ENCODE measurements at places on chromosomes 11 and 22.

- DNase-seq = no peak
These were observed 107.2 kb downstream of the MAML2 start for GRCh38 chr11:96235751-96236150.

GRCh38 chr11:115471367-115471766 is 32.8 kb downstream of the CADM1 start:
- no peak for DNase-seq

DNA sequence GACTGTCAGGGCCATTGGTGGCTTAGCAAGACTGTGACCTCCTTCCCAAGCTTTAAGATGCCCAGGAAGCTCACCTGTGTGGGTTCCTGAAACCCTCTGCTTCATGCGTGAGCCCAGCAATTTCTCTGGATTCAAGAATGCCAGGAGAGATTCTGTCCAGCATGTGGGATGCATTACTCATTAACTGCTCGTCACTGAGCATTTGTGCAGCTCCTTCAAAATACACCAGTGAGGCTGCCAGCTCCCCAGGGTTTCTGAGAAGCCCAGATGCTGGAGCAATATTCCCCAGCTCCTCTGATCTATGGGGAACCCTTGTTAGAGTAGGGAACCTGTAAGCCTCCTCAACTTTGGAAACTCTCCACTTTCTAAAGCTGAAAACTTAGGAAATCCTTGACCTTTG is 126.5 kb downstream of the CHST1 start:
- no peak for DNase-seq

DNA sequence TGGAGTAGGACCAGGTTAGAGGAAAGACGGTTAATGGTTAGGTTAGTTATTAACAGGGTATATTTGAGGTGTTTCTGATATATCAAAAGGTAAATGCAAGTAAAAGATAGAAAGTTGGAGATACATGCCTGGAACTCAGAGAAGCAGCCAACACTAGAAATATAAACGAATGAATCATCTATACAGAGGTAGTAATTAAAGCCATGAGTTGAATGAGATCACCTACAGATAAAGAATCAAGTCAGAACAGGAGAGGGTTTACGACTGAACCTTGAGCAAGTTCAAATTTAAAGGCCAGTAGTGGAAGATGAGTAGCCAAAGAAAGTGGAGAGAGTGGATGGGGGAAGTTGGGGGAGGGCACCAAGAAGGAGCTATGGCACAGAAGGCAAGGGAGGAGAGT is 73.9 kb downstream of the SPON1 start:
- no peak for DNase-seq

DNA sequence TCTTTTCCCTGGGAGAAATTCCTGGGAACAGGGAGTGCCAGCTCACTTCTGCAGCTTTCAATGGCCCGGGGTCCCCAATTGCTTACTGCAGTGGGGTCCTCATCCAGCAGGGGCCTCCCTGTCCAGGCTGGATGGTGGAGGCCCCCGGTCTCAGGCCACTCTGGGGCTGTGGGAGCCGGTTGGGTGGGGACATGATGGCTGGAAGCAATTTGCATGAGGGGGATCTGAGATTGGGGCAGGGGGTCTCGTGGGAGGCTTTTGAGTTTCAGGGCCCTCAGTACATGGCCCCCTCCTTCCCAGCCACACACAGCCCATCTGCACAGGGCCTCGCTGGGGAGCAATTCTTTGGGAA is 25.2 kb downstream of the MRGPRD start:
- DNase-seq = no peak

- DNase-seq = peak; percentile 55
These were observed 63.3 kb upstream of the ME3 start for GRCh38 chr11:86735451-86736290.

DNA sequence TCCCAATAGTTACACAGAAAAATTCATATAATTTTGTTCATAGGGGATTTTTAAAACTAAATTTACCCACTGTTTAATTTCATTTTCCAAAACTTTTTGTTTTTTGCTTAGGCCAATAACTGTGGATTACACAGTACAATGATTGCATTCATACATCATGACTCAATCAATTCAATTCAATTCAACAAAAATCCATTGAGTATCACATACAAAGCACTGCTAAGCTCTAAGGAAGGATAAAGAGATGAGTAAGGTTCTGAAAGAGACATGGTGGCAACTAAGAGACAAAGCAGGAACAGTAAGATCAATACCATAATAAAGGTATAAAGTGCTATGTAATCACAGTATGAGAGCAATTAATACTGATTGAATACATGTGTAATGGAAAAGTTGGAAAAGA is 9.4 kb upstream of the LAYN start:
- DNase-seq = no peak

GRCh38 chr11:122851366-122851966 is 13.2 kb downstream of the CRTAM start:
- no peak for DNase-seq

DNA sequence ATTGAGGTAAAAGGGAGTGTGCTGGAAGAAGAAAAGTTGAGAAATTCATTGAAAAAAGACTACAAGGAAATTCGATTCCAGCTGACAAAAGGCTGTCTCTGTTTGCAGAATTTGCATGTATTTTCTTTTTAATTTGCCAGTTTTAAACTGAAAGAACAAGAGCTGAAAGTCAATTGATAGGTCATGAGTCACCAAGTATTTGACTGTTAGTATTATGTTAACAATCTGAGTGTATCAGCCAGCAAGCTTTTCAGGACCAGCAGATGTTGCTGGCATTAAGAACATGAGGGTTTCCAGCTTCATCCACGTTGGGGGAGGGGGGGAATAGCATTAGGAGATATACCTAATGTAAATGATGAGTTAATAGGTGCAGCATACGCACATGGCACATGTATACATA is 726.7 kb downstream of the METTL15 start:
- peak; percentile 80 for DNase-seq

DNA sequence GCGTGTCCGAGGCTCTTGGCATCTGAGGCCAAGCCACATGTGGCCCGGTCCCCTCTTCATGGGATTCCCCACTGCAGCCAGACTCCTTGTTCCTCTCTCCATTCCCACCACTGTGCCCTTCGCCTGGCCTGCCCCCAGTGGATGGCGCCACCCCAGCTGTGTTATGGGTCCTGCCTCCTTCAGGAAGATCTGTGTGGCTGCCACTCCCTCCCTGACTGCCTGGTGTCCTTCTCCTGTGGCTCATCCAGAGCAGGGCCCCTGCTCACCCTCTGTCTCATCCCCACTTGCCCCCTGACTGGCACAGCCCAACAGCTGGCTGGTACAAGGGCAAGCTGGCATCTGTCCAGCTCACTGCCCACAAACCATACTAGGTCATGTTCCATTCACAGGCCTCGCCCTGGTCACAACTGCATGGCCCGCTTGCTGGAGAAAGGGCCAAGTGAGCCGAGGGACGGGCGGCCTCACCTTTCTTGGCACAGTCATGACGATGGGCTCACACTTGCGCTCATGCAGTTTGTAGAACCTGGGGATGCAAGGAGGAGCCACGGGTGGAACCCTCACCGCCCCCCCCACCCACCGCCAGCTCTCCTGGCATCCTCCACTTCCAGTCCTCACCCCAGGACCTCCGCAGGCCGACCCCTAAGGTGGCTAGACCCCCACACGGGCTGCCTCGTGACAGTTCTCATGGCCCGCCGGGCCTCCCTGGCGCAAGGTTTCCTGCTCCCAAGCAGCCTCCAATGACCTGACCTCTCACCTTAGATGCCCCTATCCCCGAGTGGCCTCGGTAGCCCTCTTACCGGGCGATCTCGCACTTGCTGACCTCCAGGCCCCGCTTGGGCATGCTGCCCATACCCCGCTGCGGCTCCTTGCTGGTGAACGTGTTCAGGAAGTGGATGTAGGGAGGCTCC is 2.1 kb upstream of the PTPRCAP start:
- no peak for DNase-seq

- no peak for DNase-seq
These were observed 201.1 kb downstream of the BRD1 start for GRCh38 chr22:49626361-49627216.

- no peak for DNase-seq
These were observed 23.2 kb downstream of the SMIM38 start for GRCh38 chr11:69178819-69179482.

DNA sequence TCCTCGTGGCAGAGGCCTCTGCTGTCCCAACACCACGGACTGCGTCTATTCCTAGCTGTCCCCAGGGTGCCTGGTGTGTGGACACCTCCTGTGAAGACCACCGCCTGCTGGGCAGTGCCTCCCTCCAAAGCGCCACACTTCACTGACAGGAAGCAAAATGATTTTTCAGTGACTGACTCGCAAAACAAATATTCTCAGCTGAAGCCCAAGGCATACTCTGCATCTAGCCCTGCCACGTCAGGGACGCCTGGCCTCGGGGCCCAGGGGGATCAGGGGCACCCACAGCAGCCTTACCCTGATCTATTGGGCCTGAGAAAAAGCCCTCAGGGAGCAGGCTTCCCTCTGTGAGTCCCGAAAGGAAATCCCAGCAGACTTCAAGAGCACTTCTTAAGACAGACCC is 2.2 kb downstream of the BRD1 start:
- DNase-seq = peak; percentile 18

DNA sequence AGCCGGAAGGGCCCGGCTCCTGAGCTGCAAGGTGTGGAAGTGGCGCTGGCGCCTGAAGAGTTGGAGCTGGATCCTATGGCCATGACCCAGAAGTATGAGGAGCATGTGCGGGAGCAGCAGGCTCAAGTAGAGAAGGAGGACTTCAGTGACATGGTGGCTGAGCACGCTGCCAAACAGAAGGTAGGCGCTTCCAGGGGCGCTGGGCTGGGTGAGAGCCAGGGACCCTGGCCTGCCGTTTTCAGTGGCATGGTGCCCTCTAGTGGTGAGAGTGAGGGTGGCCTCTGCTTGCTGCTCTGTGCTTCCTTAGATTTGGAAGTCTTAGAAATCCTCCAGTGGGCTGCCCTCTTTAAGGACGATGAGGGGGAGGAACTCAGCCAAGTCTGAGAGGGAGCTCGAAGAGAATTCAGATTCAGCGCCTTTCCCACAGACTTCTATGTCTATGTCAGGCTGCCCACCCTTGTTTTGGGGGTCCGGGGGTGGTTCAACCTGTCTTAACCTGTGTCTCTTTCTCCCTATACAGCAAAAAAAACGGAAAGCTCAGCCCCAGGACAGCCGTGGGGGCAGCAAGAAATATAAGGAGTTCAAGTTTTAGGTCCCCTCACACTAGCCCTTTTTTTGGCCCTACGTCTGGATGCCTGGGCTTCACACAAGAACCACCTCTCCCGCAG is 1.8 kb upstream of the PACS1 start:
- DNase-seq = peak; percentile 67

DNA sequence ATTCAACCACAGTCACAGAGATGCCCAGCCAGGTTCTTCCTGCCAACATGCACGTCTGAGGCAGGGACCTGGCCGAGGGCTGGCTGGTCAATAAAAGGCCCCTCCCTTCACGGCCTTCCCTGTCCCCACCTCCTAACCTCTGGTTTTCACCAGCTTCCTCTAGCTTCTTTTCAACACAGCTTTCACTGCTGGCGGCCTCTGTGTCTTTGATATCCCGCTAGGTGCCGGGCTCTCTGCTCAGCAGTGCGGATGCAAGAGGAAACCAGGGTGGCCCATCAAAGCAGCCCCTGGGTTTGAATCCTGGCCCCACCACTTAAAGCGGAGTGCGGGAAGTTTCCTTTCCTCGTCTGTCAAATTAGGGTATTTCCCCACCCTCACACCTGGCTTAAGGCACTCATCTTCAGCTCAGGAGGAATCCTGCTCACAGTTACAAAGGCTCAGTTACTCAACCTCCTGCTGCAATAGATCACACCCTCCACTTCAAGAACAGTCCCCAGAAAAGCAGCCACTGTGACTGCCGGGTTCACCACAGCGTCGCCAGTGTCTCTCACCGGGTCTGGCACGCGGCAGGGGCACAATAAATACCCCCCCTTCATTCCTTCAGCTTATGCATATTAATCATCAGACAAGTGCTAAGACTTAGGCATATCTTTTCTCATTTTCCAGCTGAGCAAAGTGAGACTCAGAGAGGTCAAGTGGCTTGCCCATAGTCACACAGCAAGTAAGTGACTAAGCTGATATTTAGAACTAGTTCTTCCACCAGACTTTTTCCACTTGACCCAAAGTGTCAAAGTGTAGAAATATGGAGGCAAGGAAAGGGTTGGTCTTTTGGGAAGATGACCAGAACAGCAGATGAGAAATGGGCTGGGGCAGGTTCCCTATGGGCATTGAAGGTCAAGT is 45.7 kb downstream of the TXN2 start:
- DNase-seq = no peak

DNA sequence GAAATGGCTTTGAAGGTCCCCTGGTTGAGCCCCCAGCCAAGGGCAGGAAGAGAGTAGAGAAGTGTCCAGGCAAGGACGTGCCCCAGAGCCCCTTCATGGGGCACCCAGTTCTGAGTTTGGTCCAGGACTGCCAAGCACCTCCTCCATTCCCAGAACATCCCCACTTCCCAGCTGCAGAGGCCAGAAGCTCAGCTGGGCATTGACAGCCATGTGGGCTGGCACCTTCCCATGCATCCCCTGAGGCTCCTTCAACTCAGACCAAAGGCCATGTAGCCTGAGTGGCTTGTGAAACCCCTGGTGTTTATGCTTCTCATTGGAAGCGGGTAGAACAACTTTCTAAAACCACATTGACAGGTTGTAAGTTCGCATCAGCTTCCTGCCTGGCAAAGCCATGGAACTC is 789.6 kb downstream of the TBC1D22A start:
- DNase-seq = no peak

DNA sequence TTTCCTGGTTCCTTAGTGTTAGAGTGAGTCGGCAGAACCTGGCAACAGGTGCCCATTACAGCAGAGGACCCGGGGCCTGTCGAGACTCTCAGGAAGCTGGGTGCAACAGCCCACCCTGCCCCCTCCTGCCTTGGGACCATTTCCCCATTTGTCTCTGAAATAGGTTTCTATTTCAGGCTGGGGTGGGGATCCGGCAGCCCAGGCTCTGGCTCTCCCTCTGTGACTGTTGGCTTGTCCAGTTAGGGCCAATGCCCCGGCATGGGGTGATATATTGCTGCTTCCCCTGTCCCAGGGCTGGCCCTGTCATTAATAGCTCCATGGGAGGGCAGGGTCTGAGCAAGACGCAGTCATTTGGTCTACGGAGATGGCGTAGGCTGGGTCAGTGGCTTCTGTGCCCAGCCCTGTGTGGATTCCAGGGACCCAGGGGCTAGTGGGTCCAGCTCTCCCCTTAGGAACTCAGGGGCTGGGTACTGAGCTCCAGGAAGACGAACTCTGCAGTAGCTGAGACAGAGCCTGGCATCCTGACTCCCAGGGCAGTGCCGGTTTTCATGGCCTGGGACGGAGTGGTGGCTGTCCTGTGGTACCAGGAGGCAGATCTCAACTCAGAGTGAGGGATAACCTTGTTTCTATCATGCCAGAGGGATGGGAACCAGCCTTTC is 2.7 kb downstream of the P2RY6 start:
- DNase-seq = no peak
